Lung (tissue), 17 donors: ENCODE measurements at places on chromosomes 4 and X.

DNA sequence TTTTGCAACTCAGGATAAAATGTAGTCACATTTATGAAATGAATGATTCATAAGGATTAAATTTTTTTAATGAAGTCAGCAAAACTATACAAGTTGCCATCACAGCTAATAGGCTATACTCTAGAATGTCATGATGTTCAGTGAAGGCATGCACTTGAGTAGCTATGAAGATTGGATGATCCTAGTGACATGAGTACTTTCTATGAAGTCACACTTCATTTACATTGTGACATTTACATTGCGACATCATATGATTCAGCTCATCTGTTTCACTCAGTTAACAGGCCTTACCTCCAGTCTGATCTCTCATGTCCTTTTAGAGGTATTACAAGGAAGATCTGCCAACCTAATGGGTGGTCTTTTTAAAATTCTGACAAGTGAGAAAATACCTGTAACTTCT lies 82.7 kb upstream of the FGF13 start:
- DNase-seq = no peak

GRCh38 chr4:3062471-3062870 lies 11.9 kb downstream of the HTT-AS start:
- peak; percentile 14 for DNase-seq

DNA sequence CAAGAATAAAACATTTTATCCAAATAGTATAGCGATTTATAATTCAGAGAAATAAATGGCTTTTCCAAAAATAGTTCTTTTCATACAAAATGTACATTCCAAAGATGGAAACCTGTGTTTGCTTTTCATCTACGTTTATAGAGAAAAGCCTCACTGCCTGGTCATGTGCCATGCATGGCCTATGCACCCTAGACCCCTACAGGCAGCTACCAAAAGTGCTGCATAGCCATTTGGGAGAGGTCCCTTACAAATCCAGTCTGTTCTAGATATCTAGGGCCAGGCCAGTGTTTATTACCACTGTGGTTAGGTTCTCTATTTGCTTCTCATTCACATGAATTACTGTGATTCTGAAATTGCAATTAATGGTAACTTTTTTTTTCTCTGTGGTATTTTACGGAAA lies 17.2 kb downstream of the HMGB2 start:
- no peak for DNase-seq

GRCh38 chrX:107775000-107775733 lies 420 bp downstream of the TSC22D3 start:
- DNase-seq = no peak

- no peak for DNase-seq
Measured at GRCh38 chr4:125115476-125115875, 199.3 kb upstream of the FAT4 start.

DNA sequence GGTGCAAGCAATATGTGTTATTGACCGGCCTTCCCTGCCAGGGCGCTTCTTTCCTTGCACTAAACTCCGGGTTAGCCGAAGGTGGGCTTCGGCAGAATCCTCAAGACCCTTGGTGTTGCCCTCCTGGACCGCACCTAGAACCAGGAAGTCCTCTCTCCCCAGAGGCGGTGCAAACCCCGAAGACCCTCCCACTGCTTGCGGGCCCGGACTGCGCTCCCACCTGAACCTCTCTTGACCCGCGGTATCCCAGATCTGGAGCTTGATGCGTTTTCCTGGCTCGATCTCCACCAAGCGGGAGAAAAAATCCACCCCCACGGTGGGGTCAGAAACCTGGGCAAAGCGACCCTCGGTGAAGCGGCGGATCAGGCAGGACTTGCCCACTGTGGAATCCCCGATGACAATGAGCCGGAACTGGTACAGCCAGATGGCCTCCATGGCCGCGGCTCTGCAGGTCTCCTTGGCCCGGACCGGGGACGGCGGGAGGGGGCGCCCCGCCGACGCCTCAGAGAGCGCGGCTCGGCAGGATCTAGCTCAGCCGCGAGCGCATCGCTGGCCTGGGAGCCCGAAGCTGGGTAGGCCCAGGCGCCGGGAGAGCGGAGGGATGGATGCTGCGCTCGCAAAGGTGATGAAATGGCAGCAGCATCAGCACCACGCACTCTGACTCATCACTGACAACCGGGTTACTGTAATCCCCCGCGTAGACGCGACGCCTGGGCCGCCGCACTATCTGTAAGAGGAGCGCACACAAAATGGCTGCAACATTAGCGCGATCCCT lies at the start of gene RAB39B:
RAB39B (minus strand) TSS at position 638 of the 775 bp plus-strand sequence; CDS start at position 435, 203 bp downstream.
- DNase-seq = peak; percentile 11

GRCh38 chrX:111661241-111661640 lies 19.7 kb upstream of the ALG13 start:
- DNase-seq = no peak

- DNase-seq = no peak
Measured at GRCh38 chr4:85514783-85515182, 39.8 kb downstream of the ARHGAP24 start.

DNA sequence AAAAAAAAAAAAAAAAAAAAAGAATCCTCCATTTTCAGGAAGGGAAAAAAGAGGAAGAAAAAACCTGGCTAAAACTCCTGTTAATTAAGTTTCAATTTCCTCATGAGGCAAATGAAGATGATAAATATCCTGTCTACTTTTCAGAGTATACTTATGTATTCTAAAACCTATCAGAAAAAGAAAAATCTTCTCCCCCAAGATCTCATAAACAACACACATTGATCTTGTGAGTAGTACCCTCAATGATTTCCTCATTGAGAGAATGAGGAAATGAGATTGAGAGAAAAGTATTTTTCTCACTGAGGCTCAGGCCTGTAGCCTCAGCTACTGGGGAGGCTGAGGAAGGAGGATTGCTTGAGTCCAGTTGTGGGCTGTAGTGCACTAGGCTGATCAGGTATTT lies 146.7 kb downstream of the TET2 start:
- DNase-seq = no peak

- no peak for DNase-seq
Measured at GRCh38 chr4:56817840-56818491, 3.5 kb downstream of the SPINK2 start.

GRCh38 chr4:139603576-139604410 lies 47.8 kb upstream of the SETD7 start:
- DNase-seq = peak; percentile 82

GRCh38 chrX:9465380-9466123 lies 694 bp downstream of the TBL1X start:
- peak; percentile 9 for DNase-seq

GRCh38 chr4:176320976-176321361 lies 1.2 kb downstream of the SPCS3 start:
- no peak for DNase-seq

DNA sequence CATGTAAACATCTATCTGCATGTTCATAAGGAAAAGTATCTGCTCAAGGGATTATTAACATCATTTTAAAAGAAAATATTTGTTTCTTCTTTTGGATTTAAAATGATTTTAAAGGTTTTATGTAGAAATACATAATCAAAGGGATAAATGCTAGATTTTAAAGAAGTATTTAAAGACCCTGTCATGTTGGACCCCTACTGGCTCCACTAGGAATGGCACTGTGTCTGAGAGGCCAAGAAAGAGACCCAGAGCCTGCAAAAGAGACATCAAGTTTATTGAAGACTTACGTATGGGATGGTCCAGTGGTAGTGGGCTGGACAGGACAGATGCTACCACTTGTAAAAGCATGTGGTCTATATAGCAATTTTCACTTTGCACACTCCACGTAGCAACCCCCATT lies 78.7 kb upstream of the PCDH18 start:
- peak; percentile 23 for DNase-seq

GRCh38 chr4:186003746-186004145 lies 65.2 kb upstream of the TLR3 start:
- DNase-seq = no peak

- DNase-seq = peak; percentile 64
Measured at GRCh38 chr4:128286474-128287058, 1.0 kb downstream of the PGRMC2 start.

- DNase-seq = no peak
Measured at GRCh38 chrX:72540318-72540717, 32.3 kb downstream of the HDAC8 start.

- no peak for DNase-seq
Measured at GRCh38 chr4:88995874-88996273, 61.1 kb downstream of the FAM13A start.

DNA sequence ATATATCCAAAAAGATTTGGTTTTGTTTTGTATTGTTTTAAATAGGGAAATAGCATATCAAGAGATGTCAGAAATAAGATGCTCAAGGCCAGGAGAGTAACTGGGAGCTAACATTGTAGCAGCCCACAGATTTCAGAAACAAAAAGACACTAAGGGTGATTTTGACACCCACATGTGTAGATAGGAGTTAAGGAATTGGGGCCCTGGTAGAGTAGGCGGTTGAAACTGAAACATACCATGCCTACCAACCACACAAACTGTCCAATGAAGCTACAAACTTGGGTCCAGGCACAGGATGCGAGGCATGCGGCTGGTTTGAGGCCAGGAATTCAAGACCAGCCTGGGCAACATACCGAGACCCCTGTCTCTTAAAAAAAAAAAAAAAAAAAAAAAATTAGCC lies 6.3 kb upstream of the HSPA4L start:
- DNase-seq = no peak

DNA sequence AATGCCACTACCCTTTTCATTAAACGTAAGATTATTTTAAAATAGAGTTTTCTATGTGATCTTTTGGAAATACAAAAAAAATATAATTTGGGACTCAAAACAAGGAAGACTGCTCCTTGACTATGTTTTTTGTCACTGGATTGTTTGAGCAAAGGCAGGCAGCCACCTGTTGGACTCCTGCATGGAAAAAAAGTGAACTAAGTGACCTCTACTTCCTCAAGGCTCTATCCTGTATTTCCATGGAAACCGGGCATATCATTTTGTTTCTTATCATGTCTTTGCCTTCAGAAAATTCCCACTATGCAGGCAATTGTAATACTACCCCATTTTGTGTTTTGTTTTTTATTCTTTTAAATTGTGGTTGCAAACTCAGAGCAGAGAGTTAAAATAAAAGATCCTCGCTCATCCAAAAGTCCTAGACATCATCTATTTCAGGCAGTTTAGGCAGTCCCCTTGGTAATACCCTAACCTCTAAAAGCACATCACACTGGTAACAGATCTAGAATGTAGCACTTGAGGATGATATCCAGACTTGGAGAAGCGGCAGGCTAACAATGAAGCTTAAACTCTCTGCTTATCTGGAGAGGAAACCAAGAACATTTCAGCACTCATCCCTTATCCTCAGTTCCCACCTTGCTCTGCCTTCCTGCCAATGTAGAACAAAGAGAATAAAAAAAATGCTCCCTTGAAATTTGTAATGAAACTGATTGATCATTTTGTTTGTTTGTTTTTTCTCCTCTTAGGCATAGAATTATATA lies 165.7 kb downstream of the BANK1 start:
- DNase-seq = no peak

DNA sequence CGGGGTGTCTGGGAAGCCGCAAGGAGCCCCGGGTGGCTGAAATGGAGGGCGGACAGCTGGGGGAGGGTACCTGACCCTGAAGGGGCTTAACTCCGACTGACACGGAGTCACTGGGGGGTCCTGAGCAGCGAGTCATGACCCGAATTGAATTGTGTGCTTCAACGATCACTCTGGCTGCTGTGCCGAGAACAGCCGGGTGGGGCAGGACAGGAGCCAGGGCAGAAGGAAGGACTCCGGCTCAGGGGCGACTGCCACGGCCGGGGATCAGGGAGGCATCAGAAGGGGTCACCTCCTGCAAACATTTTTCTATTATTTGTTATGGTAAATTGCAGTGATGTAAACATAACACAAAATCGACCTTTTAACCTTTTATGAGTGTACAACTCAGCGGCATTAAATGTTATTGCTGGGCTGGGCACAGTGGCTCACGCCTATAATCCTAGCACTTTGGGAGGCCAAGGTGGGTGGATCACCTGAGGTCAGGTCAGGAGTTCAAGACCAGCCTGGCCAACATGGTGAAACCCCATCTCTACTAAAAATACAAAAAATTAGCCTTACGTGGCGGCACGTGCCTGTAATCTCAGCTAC lies 21.6 kb downstream of the ZFYVE28 start:
- no peak for DNase-seq

GRCh38 chr4:19063662-19064061 lies 1042.1 kb upstream of the LCORL start:
- no peak for DNase-seq

DNA sequence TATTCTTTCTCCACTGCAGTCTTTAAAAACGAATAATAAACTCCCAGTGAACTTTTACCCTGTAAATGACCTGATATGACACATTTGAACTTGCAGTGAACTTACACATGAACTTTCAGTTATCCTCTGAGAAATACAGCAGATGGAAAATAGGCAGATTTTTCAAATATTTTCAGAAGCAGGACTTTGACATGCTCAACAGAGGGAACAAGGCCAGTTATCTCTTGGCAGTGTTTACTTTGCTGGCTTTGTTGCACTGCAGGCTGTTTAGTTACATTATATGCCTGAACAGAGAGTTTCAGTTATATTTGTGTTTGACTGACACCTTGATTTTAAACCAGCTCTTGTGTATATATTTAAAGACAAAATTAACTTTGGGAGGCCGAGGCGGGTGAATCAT lies 47.6 kb upstream of the FGG start:
- peak; percentile 49 for DNase-seq

GRCh38 chr4:26510334-26510964 lies 20.2 kb upstream of the CCKAR start:
- peak; percentile 71 for DNase-seq

- DNase-seq = no peak
Measured at GRCh38 chrX:22116605-22117546, 84.8 kb downstream of the PHEX start.

DNA sequence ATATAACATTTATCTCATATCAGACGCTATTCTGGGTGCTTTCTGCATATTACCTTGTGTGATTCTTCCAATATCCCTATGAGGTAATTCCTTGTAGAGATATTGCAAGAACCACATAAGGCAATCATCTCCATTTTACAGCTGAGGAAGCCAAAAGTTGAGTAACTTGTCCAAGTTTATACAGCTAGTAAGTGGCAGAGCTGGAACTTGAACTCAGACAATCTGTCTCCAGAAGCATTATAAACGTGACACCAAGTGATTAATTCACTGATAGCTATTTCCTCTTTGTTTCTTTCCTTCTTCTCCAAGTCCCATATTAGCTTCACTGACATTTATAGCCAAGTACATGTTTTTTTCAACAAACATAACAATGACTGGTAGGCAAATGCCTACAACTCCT lies 7.3 kb downstream of the EMCN start:
- DNase-seq = no peak

DNA sequence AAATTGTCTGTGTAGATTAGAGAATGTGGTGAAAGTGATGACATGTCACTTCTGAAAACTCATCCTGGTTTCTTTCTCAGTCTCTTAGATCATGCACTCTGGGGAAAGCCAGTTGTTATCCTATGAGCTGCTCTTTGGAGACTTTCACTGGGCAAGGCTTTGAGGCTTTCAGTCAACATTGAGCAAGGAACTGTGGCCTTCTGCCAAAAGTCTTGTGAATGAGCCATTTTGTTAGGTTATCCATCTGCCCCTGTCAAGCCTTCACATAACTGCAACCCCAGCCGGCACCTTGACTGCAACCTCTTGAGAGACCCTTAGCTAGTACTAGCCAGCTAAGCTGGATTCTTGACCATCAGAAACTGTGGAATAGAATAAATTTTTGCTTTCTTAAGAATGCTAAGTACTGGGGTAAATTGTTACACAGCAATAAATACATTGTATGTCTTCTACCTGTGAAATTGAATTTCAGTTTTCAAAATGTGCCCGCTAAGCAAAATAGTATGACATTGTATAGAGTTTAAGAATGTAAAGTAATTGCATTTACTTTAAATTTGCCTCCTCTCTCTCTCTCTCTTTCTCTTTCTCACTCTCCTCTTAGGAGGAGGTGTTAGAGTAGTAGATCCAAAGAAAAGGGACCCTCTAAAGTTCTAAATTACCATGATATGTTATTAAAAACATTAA lies 1273.0 kb downstream of the RAPGEF2 start:
- peak; percentile 23 for DNase-seq

GRCh38 chr4:172095161-172095560 lies 282.0 kb downstream of the GALNTL6 start:
- no peak for DNase-seq
